ENCODE measurements at places on chromosomes 5 and 9. TPM values are rescaled to one million over a fixed set of nuclear protein-coding genes. Genes with fewer than 3 reads are reported as not detected.

DNA sequence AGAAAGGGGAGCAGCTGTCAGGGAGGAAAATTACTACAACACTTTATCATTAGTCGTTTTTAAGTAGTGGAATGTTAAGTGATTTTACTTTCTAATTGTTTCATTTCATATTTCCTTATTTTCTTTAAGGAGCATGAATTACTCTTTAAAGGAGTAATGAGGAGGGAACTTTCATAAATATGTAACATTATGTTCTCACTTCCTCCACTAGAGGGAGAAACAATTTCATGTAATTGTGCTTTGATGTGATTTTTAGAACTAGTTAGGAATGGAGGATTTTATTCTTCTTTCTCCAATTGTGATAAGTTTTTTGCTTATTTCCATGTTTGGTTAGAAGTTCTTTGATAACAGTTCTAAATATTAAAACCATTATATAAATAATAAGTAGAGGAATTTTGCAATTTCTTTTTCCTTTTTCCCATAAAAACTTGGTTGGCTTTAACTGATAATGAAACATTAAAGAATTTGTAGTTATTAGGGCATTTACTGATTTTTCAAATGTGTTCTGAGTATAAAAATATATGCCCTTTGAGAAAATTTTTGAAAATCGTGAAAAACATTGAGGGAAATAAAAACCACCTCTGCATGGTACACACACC is 25.6 kb downstream of the CEP78 start:
- DNase-seq, result no peak

PAPPA gene
- 0.37 TPM for total RNA-seq

DNA sequence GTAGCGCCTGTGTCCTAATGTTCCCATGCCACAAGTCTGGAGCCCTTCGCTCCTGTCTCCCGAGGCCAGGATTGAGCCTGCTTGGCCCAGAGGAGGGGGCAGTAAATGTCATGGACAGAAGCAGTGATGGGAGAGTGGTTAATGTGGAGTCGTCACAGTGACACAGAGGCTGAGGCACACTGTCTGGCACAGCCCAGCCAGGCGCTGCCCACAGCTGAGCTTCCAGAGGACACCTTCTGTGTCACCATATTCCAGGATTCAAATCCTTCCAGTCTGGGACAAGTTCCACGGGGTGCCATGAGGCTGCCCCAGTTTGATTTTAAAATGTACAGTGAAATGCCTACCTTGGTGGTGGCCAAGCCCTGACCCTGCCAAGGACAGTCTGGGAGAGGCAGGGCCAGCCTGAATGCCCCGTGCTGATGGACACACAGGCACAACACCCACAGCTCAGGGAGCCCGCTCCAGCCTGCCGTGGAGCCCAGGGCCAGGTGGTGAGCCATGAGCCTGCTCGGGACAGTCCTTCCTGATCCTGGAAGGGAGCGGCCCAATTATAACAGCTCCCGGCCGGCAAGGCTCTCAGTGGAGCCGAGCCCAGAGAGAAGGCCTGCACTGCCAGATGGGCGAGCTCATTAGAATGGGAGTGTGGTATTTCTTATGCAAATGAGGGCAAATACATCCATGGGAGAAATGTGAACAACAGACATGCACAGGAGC is 99.1 kb upstream of the RUFY1 start:
- no peak for DNase-seq

- DNase-seq, result no peak
Observed at GRCh38 chr5:135456238-135457099, 4.3 kb upstream of the TIFAB start.

GRCh38 chr5:40666657-40667056 is 13.1 kb upstream of the PTGER4 start:
- no peak for DNase-seq

DNA sequence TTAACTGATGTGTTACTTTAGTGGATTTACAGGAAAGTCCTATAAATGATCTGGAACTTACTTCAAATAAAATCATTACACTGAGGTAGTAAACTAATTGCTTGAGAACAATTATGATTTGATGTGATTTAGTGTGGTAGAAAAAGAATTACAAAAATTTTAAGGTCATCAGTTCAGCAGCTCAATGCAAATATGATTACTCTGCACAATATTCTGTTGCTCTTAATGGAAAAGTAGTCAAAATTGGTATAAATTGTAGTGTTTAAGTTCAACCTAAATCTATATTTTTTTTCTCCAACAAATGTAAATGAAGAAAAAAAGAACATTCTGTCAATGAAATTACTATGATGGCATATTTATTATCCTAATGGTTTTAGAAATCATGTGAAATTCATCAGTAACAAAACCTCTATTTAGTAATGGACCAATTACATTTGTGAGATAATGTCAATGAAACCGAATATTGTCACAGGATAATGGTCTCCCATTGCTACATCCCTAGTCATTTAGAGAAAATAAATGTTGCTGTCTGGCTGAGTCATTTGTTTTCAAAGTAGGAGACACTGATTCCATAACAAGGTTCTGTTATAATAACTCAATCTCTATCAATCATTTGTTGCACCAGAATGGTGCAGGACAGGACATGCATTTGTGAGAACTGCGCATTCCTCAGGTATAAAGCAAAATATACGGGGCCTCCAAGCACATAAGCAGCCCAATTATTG is 177.1 kb downstream of the NFIB start:
- no peak for DNase-seq
